Stomach (tissue), 19 donors: ENCODE measurements at places on chromosomes 2 and 18. TPM values are rescaled to one million over a fixed set of nuclear protein-coding genes. Genes with fewer than 3 reads are reported as not detected.

GRCh38 chr2:131584380-131584779 is 56.7 kb downstream of the CCDC74A start:
- no peak for DNase-seq

The IL36G gene
- not detected for total RNA-seq

- no peak for DNase-seq
These were observed 242.2 kb downstream of the LOXHD1 start for GRCh38 chr18:46414863-46415262.

The DSG1 gene
- total RNA-seq, result not detected

The CAB39 gene
- 83.9 TPM for total RNA-seq

GRCh38 chr2:120770641-120771040 is 35.0 kb downstream of the GLI2 start:
- DNase-seq, result no peak

GRCh38 chr18:48777026-48777743 is 173.6 kb downstream of the SMAD7 start:
- peak; percentile 71 for DNase-seq

DNA sequence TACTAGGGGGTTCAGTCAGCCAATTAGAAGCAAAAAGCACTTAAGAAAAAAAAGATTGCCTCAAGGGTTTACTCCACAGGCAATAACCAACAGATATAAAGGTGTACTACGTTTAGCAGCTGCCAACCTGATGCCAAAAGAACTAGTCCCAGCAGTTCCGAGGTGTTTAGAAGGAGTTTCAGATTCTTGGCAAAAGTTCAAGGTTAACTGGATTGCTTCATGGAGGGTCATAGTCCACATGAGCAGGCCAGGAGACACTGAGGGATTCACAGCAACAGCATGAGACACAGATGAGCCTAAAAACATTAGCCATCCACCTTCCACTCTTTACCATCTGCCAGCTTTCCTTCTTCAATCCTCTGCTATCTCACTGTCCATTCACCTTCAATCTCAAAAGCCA is 4.9 kb upstream of the DNAH7 start:
- DNase-seq, result no peak

DNA sequence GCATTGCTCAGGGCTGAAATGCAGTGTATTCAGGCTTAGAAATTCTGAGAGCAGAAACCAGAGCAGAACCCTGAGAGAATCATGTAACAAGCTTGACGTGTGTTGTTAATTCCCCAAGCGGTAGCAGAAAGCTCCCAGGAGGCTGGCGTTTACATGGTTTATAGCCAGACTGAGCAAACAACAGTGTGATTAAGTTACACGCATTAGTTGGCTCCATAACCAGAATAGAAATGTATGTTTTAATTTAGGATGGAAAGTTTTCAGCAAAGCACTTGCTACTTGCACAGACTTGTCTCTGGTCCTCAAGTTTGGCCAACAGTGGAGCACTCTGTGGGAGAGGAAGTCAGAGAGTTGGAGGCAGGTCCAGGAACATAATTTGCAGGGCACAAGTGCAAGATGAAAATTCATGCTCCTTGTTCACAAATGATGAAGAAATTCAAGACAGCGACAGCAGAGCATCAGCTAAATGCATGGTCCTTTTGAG is 69.3 kb downstream of the MAPK4 start:
- DNase-seq, result peak; percentile 56

GRCh38 chr2:145638675-145639074 is 1118.8 kb upstream of the ZEB2 start:
- no peak for DNase-seq

The RPS27A gene
- 319 TPM for total RNA-seq

The MAPK4 gene
- total RNA-seq, result 3.1 TPM

GRCh38 chr18:80204142-80204541 is 43.2 kb downstream of the PARD6G start:
- no peak for DNase-seq

DNA sequence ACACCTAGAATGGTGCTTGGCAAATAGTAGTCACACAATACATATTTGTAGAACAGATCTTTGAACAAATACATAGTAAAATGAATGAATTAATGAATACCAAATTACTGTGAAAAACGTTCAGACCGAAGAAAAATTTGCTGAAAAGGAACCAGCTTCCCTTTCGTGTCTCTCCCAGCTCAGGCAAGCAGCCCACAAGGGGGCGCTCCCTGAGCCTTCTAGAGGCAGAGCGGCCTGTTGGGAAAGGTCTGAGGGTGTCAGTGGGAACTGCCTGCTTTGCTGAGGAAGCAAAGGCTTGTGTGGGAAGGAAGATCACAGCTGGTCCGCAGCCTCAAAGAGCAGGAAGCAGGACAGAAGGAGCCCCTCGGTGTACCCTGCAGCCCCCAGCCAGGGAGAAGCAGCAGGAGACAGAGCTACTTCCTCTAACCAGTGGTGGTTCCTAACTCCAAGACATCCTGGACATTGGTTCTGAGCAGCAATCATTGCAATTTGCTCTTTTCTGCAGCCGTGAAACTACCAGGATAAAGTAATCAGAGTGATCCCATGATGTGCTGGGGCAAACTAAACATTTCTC is 231.1 kb downstream of the ANKRD30B start:
- peak; percentile 55 for DNase-seq

- peak; percentile 30 for DNase-seq
These were observed 11.0 kb upstream of the SIX3 start for GRCh38 chr2:44930274-44931197.
